ENCODE measurements at places on chromosomes 13 and 19.

DNA sequence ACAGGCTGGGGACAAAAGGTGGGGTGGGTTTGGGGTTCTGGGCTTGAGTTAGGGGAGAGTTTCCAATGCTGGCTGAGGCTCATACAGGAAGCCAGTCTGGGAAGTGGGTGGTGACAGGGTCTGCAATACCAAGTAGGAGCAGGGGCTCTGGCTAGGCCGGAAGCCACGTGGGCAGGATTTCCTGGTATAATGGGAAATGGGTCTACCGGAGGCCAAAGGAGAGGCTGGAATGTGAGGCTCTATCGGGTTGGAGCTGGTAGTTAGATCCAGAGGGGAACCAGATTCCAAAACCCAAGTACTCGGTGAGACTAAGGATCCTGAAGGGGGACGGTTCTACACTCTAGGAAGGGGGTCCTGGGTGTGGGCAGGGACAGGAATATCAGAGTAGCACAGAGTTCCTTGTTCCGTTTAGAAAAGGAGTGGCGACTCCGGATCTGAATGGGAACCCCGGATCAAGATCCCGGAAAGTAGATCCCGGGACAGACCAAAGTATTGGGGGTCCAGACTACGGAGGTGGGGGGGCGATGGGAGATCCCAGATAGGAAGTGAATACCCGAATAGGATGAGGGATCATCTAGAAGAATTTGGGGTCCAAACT is 802 bp downstream of the CDC37 start:
- peaks cover 30% of the 10 kb centered on the region for H3K27me3 ChIP-seq
- H3K4me1 ChIP-seq: peaks cover 90% of the 10 kb centered on the region
- H3K4me3 ChIP-seq: peak overlapping the region; percentile 94

DNA sequence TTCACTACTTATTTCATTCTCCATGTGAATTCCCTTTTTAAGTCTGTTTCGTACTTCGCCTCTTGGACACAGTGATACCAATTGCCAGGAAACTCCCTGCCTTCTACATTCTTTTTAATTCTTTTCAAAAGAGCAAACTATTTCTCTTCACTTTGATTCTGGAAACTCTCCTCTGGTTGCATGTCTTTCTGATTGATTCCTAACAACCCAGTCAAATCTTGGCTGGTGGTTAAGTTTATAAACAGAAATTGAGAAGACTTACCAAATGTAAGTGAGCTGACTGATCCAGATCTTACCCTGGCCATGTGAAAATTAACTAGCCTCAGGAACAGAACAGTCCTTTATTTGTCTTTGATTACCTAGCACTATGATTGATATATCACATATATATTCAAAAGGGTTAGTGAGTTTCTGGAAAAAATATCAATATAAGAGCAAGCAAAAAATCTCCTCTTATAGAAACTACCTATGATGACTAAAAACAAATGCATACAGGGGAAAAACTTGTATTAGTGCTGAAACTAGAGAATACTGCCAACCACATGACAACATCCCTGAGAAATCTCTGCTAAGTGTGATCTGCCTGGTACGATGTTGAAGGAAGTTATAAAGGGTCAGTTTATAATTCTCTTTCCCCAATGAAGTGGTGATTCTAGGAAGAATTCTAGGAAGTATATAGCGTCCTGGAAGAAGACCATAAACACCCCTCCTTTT is 152.6 kb upstream of the HTR2A start:
- peaks cover 6% of the 10 kb centered on the region for H3K27me3 ChIP-seq
- no peak overlapping the region for H3K4me3 ChIP-seq
- H3K4me1 ChIP-seq: no peaks in the 10 kb centered on the region

DNA sequence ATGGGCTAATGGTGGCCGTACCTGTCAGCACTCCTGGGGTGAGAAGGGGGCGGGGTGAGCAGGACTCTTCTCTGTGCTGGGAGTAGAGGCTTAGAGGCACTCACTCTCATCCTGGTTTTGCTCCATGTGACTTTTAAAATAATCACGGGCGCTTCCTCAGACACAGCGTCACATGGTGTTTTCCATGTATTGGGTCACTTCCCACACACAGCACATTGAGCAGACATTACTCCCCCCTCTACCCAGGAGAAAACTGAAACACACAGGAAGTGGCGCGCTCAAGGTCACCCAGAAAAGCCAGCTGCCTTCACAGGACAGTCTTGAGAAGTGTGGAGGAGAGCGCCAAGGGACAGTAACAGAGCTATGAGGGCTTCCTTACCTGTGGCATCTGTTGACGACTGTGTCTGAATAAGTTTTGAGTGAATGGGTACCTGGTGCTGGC is 23.2 kb downstream of the SPATA13 start:
- peaks cover 11% of the 10 kb centered on the region for H3K4me1 ChIP-seq
- no peak for DNase-seq
- no peak overlapping the region for H3K4me3 ChIP-seq
- H3K27ac ChIP-seq: no peak overlapping the region

GRCh38 chr19:54266133-54266532 is 9.1 kb upstream of the LILRB5 start:
- peaks cover 55% of the 10 kb centered on the region for H3K27me3 ChIP-seq
- H3K36me3 ChIP-seq: no peaks in the 10 kb centered on the region
- H3K4me1 ChIP-seq: no peaks in the 10 kb centered on the region
- no peak overlapping the region for H3K27ac ChIP-seq
- no peak overlapping the region for H3K4me3 ChIP-seq

DNA sequence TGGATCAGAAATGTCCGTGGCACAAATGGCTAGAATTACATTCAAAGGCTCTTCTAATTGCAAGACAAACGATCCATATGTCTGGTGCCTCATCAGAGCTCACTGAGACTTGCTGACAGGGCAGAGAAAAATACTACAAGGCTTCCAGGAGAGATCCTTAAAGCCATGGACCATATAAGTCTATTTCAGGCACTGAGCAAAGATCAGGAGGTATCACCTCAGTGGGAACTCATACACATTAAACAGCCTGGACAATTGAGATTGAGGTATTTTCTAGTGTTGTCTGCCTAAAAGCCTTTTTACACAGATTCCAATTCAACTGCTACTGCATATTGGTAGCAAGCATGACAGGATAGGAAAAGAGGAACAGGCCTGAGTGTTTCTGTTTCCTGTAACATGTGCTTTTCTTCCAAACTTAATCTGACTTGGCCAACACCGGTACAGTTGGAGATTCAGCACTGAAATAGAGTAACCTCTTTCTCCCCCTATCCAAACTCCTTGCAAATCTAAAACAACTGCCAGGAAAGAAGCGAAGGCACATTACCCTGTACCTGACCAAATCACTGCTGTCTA is 65.9 kb downstream of the SERP2 start:
- no peak for DNase-seq
- H3K4me3 ChIP-seq: no peak overlapping the region
- no peaks in the 10 kb centered on the region for H3K27me3 ChIP-seq
- peaks cover 5% of the 10 kb centered on the region for H3K36me3 ChIP-seq
- peaks cover 33% of the 10 kb centered on the region for H3K4me1 ChIP-seq
- H3K27ac ChIP-seq: peak overlapping the region; percentile 18

DNA sequence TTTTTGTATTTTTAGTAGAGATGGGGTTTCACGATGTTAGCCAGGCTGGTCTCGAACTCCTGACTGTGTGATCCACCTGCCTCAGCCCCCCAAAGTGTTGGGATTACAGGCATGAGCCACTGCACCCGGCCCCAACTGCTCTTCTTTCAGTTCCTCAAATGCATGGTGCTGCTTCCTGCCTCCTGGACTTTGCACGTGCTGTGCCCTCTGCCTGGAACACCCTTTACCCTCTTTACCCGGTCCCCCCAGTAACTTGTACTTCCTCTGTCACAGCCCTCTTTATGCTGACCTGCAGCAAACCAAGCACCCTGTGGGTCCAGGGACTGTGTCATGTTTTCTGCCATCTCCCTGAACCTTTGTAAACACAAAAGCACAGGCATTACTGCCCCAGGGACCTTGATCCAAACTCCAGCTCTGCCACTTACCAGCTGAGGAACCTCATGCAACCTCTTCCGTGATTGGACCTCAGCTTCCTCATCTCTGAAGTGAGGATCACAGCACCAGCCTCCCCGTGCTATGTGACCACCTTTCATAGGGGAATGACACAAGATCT is 3.8 kb downstream of the BLVRB start:
- H3K4me1 ChIP-seq: peaks cover 40% of the 10 kb centered on the region
- H3K27ac ChIP-seq: peak overlapping the region; percentile 40
- DNase-seq: peak; percentile 50
- no peak overlapping the region for H3K4me3 ChIP-seq
- H3K27me3 ChIP-seq: no peaks in the 10 kb centered on the region

DNA sequence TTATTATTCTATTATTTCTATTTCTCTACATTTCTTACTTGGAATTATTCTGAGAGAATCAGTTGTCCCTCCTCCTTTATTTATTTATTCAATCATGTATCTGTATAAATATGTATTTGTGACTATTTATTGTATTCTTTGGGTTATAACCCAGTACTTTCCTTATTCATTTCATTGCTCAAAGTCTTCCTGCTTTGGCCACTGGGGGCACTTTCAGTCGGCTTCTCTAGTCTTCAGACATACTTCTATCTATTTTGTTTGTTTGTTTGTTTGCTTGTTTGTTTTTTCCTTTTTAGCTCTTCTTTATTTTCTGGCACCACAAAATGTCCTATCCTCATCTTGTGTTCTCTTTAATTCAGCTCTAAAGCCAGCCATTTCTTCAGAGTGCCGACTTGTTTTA is 260.4 kb downstream of the NALCN start:
- H3K27ac ChIP-seq: no peak overlapping the region
- H3K36me3 ChIP-seq: no peaks in the 10 kb centered on the region
- no peaks in the 10 kb centered on the region for H3K27me3 ChIP-seq
- DNase-seq: no peak
- H3K4me3 ChIP-seq: no peak overlapping the region
- peaks cover 5% of the 10 kb centered on the region for H3K4me1 ChIP-seq

GRCh38 chr13:46624353-46624752 is 71.4 kb downstream of the LRCH1 start:
- H3K4me1 ChIP-seq: peaks cover 89% of the 10 kb centered on the region
- H3K27me3 ChIP-seq: no peaks in the 10 kb centered on the region
- H3K36me3 ChIP-seq: no peaks in the 10 kb centered on the region
- H3K4me3 ChIP-seq: no peak overlapping the region

DNA sequence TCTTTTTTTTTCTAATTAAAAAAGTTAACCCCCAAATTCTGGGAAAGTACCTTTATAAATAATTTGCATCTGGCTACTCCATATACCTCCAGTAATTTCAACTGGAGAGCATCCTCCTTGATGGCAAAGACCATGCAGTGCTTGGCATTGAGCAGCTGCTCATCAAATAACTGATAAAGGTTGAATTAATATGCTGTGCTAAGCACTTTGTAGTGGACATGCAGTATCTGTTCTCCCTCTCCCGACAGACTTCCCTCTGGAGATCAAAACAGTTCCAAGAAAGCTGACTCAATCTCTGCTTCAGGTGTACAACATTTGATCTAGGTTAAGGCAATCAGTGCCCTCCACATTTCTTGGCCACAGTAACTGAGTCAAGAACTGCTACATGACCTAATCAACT is 3.3 kb downstream of the SPRYD7 start:
- no peak overlapping the region for H3K27ac ChIP-seq
- no peaks in the 10 kb centered on the region for H3K27me3 ChIP-seq
- H3K4me3 ChIP-seq: no peak overlapping the region
- H3K36me3 ChIP-seq: peaks cover 10% of the 10 kb centered on the region
- peaks cover 49% of the 10 kb centered on the region for H3K4me1 ChIP-seq

GRCh38 chr13:73938372-73939070 is 195.7 kb downstream of the KLF12 start:
- H3K27me3 ChIP-seq: no peaks in the 10 kb centered on the region
- peaks cover 50% of the 10 kb centered on the region for H3K4me1 ChIP-seq
- no peak overlapping the region for H3K4me3 ChIP-seq
- H3K36me3 ChIP-seq: no peaks in the 10 kb centered on the region
- no peak for DNase-seq

DNA sequence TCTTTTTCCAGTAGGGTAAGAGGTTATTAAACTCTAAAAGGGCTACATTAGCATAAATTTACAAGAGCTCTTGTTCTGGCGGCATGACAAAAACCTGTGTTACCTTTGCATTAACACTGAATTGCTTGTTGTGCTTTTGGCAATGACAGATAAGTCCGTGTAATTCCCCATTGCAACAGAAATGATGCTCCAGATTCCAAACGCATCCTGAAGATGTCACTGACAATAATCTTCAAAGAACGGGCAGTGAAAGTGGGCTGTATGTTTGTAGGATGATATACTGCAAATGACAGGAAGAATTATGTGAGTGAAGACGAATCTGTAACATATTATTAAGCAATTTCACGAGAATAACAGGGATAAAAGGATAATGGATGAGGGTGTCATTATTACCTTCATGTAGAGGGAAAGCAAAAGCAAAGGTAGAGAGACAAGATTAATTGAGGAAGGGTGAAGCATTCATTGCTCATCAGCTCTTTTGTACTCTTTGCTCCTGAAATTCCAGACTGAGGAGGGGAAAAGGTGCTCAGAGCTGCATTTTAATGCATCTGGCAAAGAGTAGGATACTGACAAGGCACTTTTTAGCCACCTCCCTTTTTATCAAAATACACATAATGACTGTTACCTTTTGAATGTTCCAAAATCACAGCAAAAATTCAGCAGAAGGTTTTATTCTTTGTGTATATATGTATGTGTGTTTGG is 38.5 kb upstream of the MAB21L1 start:
- DNase-seq: no peak
- no peaks in the 10 kb centered on the region for H3K27me3 ChIP-seq

DNA sequence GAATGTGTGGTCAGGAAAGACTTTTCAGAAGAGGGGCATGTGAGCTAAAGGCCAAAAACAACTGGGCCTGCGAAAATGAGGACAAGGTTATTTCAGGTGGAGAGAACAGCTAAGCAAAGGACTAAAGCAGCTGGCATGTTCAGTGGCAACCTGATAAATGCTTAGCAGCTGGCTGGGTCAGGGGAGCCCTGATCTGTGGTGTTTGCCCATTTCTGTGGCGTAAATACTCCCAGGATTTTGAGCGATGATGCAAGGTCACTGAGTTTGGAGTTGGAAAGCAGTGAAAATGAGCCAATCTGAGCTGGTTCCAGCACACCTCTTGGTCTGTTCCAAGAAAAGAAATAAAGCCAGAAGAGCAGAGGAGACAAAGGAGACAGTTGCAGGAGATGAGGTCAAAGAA is 704.3 kb downstream of the UQCRFS1 start:
- DNase-seq: no peak
- no peak overlapping the region for H3K27ac ChIP-seq
- H3K27me3 ChIP-seq: peaks cover 24% of the 10 kb centered on the region
- H3K4me3 ChIP-seq: no peak overlapping the region

DNA sequence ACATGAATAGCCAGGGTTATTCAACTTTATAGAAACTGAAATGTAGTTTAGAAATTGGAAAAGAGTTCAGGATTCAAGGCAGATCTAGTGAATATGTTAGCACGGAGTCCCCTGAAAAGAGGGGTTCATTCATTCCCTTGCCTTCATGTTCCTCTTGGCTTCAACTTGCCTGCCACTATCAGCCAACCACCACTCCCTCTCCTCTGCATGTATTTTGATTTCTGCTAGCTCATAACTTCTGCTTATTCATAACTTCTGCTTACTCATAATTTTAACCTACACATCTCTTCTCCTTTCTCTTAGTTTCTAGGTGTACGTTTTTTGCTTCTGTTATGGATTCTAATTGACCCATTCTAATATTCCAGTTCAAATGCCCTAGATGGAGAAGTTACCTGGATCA is 5.5 kb upstream of the SERTM1 start:
- no peaks in the 10 kb centered on the region for H3K4me1 ChIP-seq
- H3K27ac ChIP-seq: no peak overlapping the region
- H3K36me3 ChIP-seq: no peaks in the 10 kb centered on the region
- peaks cover 22% of the 10 kb centered on the region for H3K27me3 ChIP-seq
- no peak for DNase-seq
